ENCODE measurements at places on chromosomes 13 and 19.

- DNase-seq = no peak
Observed at GRCh38 chr13:74651121-74651520, 516.9 kb upstream of the KLF12 start.

GRCh38 chr13:100633461-100633860 is 41.1 kb downstream of the TMTC4 start:
- no peak for DNase-seq

GRCh38 chr13:42218576-42218975 is 53.4 kb upstream of the AKAP11 start:
- DNase-seq = no peak

DNA sequence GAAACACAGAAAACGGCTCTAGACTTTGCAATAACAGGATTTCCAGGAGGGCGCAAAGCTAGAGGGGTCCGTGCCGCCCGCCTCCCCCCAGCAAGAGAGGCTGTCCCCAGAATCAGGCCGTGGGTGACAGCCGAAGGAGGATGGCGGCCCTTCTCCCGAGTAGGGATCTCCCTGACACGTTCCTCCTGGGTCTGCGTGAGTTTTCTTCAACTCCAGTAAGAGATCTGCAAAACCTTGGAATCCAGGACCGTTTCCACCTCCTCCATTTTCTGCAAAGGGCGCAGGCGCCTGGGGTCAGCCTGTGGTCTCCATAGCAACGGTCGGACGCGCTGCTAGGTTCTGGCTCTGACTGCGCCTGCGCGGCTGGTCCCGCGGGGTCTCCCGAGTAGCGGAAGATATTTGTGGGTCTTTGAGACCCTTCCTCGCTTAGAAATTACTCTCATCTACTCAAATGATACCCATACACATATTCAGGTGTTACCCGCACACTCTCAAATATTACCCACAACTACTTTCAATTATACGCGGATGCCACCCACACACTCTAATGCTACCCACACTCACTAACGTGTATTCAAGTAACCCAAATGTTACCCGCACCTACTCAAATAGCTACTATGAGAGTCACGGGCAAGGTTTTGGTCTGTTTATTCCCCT is 2.1 kb downstream of the PNMA8C start:
- no peak for DNase-seq

DNA sequence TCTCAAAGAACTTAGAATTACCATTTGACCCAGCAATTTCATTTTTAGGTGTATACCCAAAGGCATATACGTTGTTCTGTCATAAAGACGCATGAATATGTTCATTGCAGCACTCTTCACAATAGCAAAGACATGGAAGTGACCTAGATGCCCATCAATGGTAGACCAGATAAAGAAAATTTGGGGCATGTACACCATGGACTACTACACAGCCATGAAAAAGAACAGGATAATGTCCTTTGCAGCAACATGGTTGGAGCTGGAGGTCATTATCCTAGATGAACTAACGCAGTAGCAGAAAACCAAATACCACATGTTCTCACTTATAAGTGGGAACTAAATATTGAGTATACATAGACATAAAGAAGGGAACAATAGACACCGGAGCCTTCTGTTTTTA is 20.7 kb downstream of the PAN3 start:
- no peak for DNase-seq

- DNase-seq = no peak
Observed at GRCh38 chr19:7421941-7422744, 66.7 kb downstream of the PEX11G start.

GRCh38 chr13:75685239-75685697 is 49.1 kb downstream of the LMO7 start:
- no peak for DNase-seq

GRCh38 chr13:108850691-108851090 is 221.3 kb downstream of the MYO16 start:
- no peak for DNase-seq

DNA sequence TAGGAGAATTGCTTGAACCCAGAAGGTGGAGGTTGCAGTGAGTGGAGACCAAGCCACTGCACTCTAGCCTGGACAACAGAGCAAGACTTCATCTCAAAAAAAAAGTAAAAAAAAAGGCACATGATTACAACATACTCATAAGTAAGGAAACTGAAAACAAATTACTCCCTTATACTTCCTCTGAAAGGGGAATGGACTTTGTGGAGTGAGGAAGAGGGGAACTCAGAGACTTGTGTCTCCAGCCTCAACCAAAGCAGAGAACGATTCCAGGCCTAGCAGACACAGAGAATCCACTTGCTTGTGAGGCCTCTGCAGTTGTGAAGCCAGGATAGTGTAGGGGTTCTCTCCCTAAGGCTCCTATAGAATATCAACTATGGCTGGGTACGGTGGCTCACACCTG is 4.3 kb upstream of the LATS2 start:
- no peak for DNase-seq
